ENCODE measurements at places on chromosomes 2 and 18.

DNA sequence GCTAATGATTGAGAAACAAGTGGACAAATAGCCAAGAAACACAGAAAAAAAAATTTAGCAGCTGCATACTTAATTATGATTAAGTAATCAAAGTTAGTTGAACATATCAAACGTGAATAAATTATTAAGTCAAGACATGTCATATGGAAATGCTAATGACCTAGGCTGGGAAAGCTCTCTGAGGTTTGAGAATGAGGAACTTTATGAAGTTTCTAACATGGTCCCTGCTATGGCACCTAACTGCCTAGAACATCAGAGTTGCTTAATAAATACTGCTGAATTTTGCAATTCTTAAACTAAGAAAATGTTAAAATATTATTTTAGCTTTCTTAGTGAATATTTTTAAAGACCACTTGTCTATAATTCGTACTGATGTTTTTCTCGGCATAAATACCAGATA, 99.8 kb downstream of the AFF3 start:
- no peak for DNase-seq

DNA sequence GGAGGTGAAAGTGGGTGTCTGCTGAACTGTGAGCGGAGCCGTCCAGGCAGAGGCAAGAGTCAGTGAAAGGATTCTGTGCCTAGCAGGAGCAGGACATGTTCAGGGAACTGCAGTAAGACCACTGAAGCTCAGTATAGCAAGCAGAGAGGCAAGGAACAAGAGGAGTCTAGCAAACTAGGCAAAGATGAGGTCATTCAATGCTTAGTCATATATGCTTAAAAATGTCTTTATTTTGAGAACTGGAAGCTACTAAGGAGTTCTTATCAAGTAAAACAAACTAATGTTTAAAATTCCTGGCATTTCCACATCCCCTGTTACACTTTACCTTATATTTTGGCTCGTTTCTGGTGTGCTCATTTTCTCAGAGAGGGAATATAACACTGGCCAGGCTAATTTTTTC, 913.4 kb downstream of the CBLN2 start:
- no peak for DNase-seq

DNA sequence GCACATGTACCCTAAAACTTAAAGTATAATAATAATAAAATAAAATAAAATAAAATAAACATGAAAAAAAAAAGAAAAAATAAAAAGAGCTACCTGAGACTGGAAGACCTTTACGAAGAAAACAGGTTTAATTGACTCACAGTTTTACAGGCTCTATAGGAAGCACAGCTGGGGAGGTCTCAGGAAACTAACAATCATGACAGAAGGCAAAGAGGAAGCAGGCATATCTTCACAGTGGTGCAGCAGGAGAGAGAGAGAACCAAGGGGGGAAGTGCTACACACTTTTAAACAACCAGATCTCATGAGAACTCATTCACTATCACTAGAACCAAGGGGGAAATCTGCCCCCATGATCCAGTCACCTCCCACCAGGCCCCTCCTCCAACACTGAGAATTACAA, 379.3 kb upstream of the VWC2L start:
- no peak for DNase-seq

DNA sequence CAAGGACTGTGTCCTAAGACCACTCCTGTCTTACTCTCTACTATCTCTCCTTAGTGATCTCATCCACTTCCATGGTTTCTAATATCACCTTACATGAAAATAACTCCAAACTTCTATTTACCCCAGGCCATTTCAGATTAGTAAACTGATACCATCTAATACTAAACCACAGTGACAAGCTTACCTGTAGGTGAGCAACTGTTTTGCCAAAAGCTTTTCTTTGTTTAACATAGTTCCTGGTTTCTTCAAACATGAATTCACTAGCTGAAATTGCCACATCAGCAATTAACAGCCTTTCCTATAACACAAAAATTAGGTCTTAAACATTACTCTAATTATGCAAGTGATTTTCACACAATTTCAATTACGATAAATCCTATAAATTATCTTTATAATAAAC, 22.1 kb downstream of the ACADL start:
- DNase-seq = no peak

DNA sequence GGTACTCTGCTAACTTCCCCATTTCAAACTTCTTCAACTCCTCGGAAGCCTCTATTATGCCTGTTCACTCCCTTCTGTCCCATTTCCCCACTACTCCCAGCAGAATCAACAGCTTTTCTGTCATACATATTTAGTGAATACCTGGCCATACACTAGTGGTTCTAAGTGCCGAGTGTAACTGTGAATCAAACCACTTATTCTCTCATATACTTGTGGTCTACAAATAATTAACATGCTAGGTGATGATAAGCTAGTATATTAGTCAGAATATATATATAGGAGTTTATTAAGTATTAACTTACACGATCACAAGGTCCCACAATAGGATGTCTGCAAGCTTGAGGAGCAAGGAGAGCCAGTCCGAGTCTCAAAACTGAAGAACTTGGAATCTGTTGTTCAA, 150.7 kb downstream of the CCDC102B start:
- DNase-seq = no peak

DNA sequence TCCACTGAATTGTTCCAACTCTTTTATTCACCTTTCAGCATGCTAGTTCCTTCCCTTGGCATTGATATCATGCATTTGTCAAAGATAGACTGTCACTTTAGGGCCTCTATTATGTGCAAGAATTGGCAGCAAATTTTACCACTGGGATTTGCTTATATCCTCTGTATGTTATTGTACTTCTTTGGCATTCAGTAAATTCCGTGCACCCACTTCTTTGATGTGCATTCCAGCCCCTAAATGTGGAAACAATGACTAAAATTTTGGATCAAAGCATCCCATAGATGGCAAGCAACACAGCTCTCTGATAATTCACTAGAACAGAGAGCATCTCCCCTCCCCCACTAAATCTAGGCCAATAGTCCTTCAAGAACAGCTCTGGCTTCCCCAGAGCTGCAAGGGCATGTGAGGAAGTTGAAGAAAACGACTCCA, 399.0 kb upstream of the HNRNPA3 start:
- DNase-seq = no peak

DNA sequence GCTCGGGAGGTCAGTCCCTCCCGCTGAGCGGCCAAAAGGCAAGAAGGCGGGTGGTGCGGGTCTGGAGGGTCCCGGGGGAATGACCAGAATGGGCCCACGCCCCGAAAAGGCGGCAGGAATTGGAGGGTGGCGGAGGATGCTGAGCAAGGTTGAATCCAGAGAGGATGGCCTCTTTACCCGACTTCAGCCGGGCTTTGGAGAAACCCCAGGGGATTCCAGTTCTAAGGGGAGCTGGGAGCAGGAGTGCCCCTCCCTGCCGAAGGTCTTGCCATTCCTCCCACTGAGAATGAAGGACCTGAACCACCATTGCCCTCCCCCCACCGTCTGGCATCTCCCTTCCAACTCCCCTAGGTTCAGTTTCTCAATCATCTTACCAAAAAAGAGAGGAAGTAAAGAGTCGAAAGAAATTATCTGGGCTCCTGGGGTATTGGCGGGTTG, 38.9 kb upstream of the ATP6V1B1 start:
- no peak for DNase-seq

DNA sequence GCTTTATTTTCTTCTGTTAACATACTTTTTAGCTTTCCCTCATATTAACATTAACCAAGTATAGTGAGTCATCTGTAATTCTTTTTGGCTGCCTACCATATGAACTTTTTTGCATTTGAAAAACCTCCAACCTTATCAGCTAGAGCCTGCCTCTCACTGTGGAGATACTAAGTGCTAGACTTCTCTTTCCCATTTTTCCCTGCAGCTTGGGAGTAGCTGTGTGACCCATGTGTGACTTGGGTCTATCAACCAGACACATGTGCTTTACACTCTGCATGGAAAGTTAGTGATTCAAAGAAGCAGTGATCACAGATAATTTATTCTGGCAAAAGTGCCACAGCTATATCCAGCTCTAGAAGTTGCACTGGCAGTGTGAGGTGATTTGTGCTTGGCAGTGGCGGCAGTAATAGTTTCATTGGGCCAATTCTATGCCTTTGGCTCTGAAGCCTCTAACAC, 36.3 kb downstream of the PREPL start:
- no peak for DNase-seq
